Gastroesophageal sphincter (tissue), 4 donors: ENCODE measurements at places on chromosomes 2 and 18. TPM values are rescaled to one million over a fixed set of nuclear protein-coding genes. Genes with fewer than 3 reads are reported as not detected.

MITD1 gene
- 22.1 TPM for total RNA-seq

TSPYL6 gene
- total RNA-seq = 0.31 TPM

MCEE gene
- 23.7 TPM for total RNA-seq

AOX1 gene
- total RNA-seq = 62.8 TPM

GRCh38 chr2:154189953-154190352, 318.2 kb downstream of the GALNT13 start:
- ATAC-seq = no peak

- ATAC-seq = peak; percentile 46
Observed at GRCh38 chr18:48939205-48940097, 11.3 kb downstream of the SMAD7 start.

- ATAC-seq = no peak
Observed at GRCh38 chr2:237854295-237854694, 5.1 kb upstream of the RAMP1 start.

- ATAC-seq = peak; percentile 79
Observed at GRCh38 chr2:189285962-189286645, 106.5 kb upstream of the COL5A2 start.

- no peak for ATAC-seq
Observed at GRCh38 chr18:75029481-75029880, 179.5 kb downstream of the PTGR3 start.

- ATAC-seq = no peak
Observed at GRCh38 chr2:178998539-178998938, 51.4 kb downstream of the CCDC141 start.

DNA sequence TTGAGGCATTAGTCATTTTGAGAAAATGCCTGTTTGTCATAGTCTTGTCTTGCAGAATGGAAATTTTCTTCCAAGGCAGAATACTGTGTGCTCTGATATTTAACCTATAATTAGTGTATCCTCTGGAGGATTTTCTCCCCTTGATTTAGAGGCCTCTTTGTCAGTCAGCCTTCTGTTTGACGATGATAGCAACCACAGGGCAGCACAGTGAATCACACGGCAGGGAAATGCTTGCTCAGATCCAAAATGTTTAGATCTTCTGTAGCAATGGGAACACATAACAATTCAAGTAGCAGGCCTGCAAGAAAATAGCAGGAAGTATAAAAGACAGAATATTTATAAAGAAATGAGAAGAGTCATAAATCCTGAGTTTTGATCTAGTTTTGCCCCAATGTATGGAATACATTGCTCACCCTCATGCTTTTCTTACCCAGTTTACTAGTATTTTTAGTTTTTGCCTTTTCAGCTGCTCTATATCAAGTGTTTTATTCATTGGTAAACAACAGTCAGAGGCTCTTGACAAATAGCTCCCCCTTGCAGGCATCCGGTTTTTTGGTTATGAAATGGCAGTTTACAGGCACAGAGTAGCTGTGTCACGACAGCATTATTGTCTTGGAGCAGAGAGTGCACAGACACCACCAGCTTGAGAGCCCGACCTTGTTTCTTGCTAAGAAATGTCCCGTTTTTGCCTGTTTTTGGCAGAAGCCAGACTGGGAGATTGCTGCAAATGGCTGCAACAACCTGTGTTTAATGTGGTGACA, 185.1 kb downstream of the MYO3B start:
- ATAC-seq = no peak

GRCh38 chr2:17069564-17069963, 403.9 kb upstream of the CYRIA start:
- no peak for ATAC-seq

GRCh38 chr2:18078216-18078615, 199.7 kb downstream of the KCNS3 start:
- no peak for ATAC-seq

DNA sequence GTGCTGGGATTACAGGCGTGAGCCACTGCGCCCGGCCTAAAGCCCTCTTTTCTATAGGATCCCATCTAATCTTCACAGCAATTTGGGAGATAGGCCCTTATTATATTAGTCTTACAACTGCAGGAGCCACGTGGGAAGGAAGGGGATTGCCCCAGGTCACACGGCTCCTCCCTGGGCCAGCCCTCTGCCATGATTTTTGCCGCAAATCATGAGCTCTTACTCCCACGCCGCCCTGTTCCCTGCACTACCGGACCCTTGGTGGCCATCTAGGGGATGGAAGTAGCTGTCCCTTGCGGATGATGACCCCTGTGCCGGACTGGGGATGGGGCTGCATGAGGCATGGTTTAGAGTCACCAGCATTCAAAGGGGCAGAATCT, 28.4 kb upstream of the PTMA start:
- no peak for ATAC-seq

DNA sequence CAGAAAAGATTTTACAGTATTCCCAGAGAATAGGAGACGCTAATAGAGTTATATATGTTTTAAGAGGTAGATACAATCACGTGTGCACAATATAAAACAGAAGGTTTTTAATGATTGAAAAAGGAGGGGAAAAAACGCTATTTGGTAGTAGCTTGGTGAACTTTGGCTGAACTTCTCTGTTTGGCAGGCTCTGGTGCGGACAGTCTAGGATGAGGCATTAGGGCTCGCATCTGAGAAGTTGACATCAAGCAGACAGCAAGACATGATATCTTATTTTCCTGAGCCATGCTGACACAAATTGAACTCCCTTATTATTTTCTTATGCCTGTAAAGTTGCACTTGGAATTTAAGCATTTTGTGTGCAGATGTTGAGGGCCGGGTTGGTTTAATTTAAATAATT, 176.6 kb downstream of the EN1 start:
- no peak for ATAC-seq

DNA sequence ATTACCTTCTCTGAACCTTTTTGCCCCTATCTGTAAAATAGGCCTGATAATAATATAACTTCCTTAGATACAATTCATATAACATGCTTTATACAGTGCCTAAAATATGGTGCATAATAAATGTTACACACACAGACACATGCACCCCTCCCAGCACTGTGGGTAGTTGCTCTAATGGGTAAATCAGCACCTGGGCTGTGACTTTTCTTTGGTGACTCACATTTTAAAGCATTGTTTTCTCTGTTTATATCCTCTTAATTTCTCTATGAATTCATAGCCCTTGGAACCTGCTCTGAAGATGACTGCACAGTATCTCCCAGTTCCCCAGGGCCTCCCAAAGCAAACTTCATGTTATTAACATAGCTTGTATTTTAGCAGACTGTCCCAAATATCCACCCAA, 248.2 kb upstream of the TNP1 start:
- ATAC-seq = no peak

DNA sequence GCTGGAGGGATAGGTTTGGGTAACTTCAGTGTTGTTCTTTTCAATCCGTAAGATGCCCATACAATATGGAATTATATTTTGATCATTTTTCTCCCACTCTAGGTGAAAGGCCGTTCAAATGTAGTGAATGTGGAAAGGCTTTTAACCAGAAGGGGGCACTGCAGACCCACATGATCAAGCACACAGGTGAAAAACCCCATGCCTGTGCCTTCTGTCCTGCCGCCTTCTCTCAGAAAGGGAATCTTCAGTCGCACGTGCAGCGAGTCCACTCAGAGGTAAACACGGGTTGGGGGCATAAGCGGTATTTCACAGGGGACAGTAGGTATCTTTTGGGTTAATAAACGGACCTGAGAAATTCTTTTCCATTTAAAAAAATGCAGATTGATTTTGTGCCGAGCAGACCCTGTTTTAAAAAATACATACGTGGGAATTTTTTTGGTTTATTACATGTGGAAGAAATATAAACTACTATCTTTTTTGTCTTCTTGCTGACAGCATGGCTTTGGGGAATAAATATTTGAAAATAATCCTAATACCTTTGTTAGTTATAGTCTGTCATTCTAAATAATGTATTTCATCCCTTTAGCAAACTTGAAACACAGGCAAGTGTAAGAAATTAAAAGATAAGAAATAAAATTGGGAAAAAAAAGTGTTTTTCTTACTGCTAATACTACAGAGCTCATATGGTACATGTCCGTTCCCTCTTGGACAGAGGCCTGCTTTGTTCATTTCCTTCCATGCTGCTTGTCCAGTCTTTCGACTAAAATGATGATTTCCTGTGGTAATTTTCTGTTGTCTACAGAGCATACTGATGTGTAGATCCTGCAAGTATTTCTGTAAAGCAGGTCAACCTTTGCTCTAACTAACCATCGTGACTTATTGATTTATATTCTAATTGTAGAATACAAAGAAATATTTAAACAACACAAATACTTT, 53.3 kb downstream of the ZNF236 start:
- ATAC-seq = no peak

DNA sequence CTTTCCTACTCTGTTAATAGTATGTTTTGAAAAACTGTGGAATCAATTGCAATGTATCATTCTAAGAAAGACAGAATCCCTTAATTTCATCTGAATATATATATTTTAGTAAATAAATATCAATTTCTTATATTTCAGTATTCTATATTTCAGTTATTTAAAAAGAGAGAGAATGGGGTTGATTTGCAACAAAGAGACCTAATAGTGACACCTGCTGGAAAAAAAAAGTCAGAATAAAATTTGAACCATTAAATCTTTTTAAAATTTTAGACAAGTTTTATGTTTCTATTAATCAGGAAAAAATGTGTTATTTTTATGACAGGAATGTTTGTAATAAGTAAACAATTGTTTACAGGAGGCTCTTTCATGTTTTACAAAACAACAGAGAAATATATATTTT, 20.7 kb upstream of the CCNT2 start:
- no peak for ATAC-seq
